ENCODE measurements at places on chromosomes 5 and 9.

GRCh38 chr9:86460216-86461002, 106.2 kb upstream of the TUT7 start:
- DNase-seq = no peak

DNA sequence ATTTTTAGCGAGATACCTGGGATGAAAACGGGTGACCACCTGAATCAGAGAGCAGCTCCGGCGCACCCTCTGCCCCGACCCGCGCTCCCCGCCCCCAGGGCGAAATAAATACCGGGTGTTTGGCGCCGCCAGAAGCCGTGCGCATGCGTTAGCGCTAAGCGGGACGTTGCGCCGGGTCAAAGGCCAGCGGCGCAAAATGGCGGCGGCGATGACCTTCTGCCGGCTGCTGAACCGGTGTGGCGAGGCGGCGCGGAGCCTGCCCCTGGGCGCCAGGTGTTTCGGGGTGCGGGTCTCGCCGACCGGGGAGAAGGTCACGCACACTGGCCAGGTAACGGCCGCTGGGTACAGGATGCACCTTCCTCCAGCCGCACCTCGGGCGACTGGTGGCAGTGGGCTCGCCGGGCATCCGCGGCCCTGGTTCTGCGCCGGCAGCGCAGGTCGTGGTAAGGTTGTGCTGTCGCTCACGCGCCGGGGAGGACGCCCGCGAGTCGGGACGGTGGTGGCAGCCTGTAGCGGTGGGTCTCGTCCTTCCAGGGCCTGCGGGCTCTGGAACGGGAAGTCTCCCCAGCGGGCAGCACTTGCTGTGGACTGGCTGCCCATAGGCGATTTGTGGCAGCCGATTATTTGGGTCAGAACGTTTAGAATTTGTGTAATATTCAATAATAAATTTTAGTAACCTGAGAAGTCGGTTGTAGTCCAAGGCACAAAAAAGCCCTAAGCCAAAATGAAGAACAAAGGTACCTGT, at the start of gene NDUFS6:
TSS of gene NDUFS6 (plus strand) at position 186 of the 745 bp plus-strand sequence. CDS start at position 197, 11 bp downstream.
- no peak for DNase-seq

- peak; percentile 41 for DNase-seq
Measured at GRCh38 chr5:16713386-16713928, 96.7 kb upstream of the RETREG1 start.

- DNase-seq = no peak
Measured at GRCh38 chr5:147176422-147176821, 58.4 kb upstream of the STK32A start.

GRCh38 chr9:116632990-116633838, 53.9 kb upstream of the TRIM32 start:
- no peak for DNase-seq
